Cardiac muscle cell (in vitro differentiated cells and primary cell): ENCODE measurements at places on chromosomes 12 and 14. TPM values are rescaled to one million over a fixed set of nuclear protein-coding genes. Genes with fewer than 3 reads are reported as not detected.

DNA sequence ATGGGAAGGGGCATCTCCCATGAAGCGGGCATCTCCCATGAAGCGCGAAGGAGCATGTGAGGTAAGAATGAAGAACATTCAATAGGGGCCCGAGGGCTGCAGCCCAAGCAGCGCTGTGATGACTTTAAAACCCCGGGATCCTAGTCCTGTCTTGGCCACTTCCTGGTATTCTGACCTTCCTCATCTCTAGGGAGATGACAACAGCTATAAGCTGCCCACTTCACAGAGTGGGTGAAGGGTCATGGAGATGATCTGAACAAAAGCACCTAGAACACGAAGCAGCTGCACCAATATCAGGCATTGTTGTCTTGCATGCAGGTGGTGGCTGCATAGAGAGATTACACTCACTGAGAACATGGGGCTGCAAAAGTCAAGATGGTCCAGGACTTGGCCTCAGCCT lies 64.5 kb downstream of the SPTB start:
- no peak for DNase-seq

- DNase-seq: no peak
Observed at GRCh38 chr12:2690348-2691005, 104.3 kb upstream of the FKBP4 start.

DNA sequence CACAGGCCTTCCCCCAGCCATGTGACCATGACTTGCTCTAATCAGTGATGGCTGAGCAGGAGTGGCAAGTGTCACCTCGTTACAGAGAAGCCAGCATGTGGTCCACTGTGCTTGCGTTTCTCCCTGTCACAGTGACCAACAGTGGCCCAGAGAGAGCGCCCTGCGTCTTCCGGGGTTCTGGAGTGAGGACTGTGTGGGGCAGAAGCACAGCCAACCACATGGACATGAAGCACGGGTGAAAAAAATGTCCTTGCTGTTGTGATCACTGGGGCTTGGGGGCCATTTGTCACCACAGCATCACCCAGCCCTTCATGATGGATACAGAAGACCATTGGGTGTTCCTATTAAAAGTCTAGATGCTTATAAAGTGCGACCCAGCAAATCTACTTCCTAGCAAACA lies 174.6 kb upstream of the C14orf180 start:
- DNase-seq: no peak

DNA sequence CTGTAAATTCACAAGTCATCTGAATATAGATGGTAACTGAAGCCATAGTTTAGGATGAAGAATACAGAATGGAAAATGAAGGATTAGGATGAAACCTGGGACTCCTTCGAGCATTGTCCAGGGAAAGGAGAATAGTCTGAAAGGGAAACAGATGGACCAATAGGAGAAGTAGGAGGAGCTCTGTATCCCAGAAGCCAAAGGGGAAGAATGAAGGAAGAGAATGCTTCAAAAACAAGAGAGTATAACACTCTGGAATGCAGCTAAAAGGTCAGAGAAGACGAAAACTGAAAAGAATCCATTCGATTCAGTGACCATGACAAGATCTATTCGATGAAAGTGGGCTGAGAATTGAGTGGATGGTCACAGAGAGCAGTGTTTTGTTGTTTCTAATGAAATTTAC lies 1.0 kb downstream of the GMFB start:
- peak; percentile 12 for DNase-seq

DNA sequence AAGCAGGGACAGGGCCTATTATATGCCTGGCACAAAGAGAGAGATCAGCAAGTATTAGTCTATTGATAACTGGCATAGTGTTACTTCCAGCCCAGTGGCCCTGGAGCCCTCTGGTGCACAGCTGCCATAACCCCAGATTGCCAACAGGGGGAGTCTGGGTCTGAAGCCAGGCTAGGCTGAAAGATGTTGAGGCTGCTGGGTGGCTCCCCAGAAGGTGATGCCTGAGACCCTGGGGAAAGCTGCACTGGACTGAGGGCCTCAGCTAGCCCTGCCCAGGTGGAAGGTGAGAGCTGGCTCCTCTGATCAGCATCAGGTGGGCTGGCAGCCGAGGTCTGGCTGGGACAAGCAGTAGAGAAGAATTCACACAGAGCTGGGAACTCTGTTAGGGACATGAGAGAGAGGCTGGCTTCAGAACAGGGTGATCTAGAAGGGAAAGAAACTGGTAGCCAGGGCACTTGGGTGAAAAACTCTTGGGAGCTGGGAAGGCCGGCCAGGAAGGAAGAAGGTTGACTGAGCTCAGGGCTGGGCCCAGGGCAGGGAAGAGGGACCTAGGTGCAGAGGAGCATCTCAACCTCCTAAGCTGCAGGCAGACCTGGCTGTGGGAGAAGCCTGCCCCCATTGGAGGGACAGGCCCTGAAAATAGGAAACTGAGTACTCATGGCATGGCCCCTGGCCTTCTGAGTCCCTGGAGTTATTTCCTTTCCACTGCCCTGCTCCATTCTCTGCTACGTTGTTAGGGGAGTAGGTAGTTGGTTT lies 3.9 kb downstream of the GZMH start:
- no peak for DNase-seq

GRCh38 chr14:36055681-36056225 lies 120.8 kb downstream of the PTCSC3 start:
- no peak for DNase-seq

DNA sequence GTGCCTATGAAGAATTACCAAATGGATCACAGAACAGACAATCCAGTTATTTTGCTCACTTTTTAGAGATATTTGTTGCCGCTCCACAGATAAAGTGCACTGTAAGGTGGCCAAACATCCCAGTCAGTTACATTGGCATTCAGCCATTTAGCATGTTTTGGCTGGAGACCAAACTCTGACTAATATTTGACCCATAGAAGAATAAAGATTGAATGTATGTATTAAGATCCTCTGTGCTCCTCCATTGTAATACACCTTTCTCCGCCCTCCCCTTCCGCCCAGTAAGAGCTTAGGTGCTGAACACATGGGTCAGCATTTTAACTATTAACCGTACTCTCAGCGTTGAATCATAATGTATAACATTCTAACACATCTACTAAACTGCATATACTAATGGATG lies 163.4 kb downstream of the ANO6 start:
- peak; percentile 57 for DNase-seq

DNA sequence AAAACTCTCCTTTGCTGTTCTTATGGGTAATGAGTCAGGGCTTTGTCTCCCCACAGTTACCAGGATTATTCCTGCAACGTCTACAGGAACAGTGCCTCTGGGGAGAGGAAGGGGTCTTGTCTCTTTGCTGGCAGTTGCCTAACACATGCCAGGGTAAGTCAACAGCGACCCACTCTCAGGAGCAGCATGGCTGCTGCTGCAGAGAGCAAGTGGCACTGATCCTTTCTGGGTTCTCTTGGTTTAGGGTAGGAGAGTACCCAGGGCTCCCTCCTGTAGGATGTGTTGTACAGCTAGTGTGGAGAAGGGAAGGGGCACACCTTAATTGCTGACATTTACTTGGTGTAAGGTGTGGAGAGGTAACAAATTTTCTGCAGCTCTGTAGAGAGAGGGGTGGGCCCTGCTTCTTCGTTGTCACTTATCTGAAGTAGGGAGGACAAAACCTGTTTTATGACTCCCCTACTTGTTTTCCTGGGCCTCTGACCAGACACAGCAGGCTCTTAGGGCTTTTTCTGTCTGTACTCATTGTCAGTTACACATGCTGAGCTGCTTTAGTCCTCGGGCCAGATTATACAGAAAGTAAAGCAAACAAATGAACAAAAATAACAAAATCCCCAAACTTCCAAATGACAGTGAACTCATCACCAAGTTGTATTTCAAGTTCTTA lies 168.2 kb downstream of the ACSS3 start:
- DNase-seq: peak; percentile 19

- no peak for DNase-seq
Observed at GRCh38 chr12:83691730-83692129, 1005.0 kb downstream of the TMTC2 start.

Gene TNS2
- 3.9 and 4.5 TPM in 2 replicates for total RNA-seq

Gene STYK1
- total RNA-seq: 0.21 and 0.74 TPM in 2 replicates

Gene TAS2R13
- total RNA-seq: 0.11 and 0.69 TPM in 2 replicates

Gene FKBP3
- 54.0 and 69.6 TPM in 2 replicates for total RNA-seq
